Gastrocnemius medialis (tissue), 4 donors: ENCODE measurements at places on chromosomes 3 and 15. TPM values are rescaled to one million over a fixed set of nuclear protein-coding genes. Genes with fewer than 3 reads are reported as not detected.

ADCY5 gene
- 1.0 TPM for total RNA-seq

TGM5 gene
- total RNA-seq = not detected

PLSCR2 gene
- total RNA-seq = not detected

GRCh38 chr15:25959100-25959499 lies 96.0 kb upstream of the ATP10A start:
- no peak overlapping the region for H3K27ac ChIP-seq
- DNase-seq = no peak
- no peaks in the 10 kb centered on the region for H3K36me3 ChIP-seq
- no peak overlapping the region for H3K4me3 ChIP-seq
- no peaks in the 10 kb centered on the region for H3K27me3 ChIP-seq

DNA sequence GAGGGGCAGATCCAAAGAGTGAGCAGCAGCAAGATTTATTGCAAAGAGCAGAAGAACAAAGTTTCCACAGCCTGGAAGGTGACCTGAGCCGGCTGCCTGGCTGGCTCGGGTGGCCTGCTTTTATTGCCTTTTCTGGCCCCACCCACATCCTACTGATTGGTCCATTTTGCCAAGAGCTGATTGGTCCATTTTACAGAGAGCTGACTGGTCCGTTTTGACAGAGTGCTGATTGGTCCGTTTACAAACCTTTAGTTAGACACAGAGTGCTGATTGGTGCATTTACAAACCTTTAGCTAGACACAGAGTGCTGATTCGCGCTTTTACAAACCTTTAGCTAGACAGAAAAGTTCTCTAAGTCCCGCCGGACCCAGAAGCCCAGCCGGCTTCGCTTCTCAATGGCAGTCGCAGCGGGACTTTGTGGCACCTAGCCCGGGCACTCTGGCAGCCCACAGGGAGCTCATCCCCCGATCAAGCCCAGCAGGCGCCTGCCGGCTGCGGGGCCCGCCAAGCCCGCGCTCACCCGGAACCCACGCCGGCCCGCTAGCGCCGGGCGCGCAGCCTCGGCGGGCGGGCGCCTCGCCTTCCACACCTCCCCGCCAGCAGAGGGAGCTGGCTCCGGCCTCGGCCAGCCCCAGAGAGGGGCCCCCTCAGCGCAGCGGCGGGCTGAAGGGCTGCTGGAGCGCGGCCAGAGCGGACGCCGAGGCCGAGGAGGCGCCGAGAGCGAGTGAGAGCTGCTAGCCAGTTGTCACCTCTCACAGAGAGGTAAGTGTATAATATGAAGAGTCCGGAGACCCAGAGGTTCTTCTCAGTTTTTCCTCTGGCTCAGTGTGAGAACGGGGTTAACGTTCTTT lies 339.2 kb downstream of the CHL1 start:
- H3K27ac ChIP-seq = no peak overlapping the region
- no peak for DNase-seq
- H3K4me3 ChIP-seq = peak overlapping the region; percentile 37
- H3K27me3 ChIP-seq = no peaks in the 10 kb centered on the region
- no peaks in the 10 kb centered on the region for H3K4me1 ChIP-seq

DNA sequence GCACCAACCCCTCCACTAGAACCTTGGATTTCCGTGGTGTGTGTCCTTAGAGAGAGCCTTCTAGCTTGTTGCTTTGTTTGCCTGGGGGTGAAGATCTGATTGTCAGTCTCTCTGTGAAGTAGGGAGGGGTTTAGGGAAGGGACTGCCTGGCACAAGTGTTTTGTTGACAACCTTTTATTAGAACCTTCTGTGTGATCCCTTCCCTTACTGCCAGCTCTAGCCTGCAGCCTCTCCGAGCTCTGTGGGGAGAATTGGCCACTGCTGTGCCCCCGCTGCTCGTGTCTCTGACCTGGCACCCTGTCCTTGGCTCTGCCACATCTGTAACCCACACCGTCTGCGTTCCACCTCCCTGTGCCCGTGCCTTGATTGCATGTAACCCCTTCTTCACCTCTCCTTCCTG lies 30.9 kb upstream of the PCSK6 start:
- peaks cover 3% of the 10 kb centered on the region for H3K36me3 ChIP-seq
- H3K27ac ChIP-seq = no peak overlapping the region
- no peak for DNase-seq
- no peak overlapping the region for H3K4me3 ChIP-seq
- H3K27me3 ChIP-seq = no peaks in the 10 kb centered on the region

DNA sequence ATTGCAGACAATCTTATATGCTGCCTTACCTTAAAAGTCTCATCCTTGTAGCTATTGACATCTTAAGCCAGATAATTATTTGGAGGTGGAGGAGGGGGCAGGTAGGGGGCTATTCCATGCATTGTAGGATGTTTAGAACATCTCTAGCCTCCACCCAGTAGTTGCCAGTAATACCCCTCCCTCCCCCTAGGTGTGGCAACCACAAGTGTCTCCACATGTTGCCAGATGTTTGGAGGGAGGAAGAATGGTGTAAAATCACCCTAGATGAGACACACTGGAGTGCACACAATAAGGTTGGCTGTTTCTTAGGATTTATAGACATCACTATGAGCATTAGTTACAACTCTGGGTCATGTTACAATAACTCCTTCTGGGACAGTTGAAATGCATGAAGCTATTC lies 27.4 kb downstream of the GORASP1 start:
- no peak overlapping the region for H3K4me3 ChIP-seq
- no peaks in the 10 kb centered on the region for H3K36me3 ChIP-seq
- H3K27me3 ChIP-seq = no peaks in the 10 kb centered on the region
- no peaks in the 10 kb centered on the region for H3K4me1 ChIP-seq
- H3K27ac ChIP-seq = no peak overlapping the region

- H3K36me3 ChIP-seq = no peaks in the 10 kb centered on the region
- H3K4me3 ChIP-seq = no peak overlapping the region
- no peaks in the 10 kb centered on the region for H3K4me1 ChIP-seq
Observed at GRCh38 chr3:183904833-183905780, 20.4 kb upstream of the PARL start.

DNA sequence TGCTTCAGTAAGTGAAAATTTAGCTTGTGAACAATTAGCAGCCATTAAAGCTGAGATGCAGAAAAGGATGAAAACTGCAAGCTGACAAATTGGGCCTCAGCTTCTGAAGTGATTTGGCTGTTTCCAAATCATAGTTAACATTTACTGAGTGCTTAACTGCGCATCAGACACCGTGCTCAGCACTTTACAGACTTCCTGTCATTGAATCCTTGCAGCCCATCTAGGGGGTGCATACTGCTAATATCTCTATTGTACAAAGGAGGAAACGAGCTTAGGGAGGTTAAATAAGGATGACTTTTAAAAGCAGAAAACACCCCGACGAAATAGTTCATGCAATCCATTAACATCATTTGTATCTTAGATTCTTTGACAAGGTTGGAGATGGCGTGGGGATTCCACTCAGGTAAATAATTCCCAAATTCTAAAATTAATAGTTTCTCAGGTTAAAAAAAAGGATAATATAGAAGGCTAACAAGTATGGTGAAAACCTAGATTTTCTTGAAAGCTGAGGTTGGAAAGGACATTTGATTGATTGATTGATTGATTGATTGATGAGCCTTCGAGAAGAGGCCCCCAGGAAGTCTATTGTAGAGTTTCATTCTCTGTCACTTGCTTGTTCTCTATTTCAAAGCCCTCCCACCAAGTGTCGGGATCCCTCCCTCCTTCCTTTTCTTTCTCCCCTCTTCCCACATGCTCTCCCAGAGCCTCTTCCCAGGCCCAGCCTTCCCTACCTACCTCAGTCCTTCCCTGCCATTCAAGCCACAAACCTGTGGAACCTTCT lies 23.5 kb upstream of the EPHB3 start:
- peaks cover 6% of the 10 kb centered on the region for H3K27me3 ChIP-seq
- DNase-seq = no peak
- H3K36me3 ChIP-seq = no peaks in the 10 kb centered on the region
- no peak overlapping the region for H3K27ac ChIP-seq
- H3K4me3 ChIP-seq = no peak overlapping the region

GRCh38 chr3:40677749-40678148 lies 153.0 kb downstream of the ZNF621 start:
- H3K4me1 ChIP-seq = no peaks in the 10 kb centered on the region
- no peaks in the 10 kb centered on the region for H3K36me3 ChIP-seq

GRCh38 chr15:98684436-98684835 lies 36.1 kb downstream of the IGF1R start:
- H3K4me3 ChIP-seq = no peak overlapping the region
- no peaks in the 10 kb centered on the region for H3K36me3 ChIP-seq
- H3K27ac ChIP-seq = no peak overlapping the region
- no peaks in the 10 kb centered on the region for H3K27me3 ChIP-seq

GRCh38 chr15:40722934-40723333 lies 28.0 kb downstream of the RAD51 start:
- no peak for DNase-seq
- H3K4me1 ChIP-seq = no peaks in the 10 kb centered on the region
- no peaks in the 10 kb centered on the region for H3K27me3 ChIP-seq
- no peaks in the 10 kb centered on the region for H3K36me3 ChIP-seq
- no peak overlapping the region for H3K4me3 ChIP-seq

GRCh38 chr3:55795296-55795695 lies 308.2 kb upstream of the WNT5A start:
- H3K4me1 ChIP-seq = no peaks in the 10 kb centered on the region
- DNase-seq = no peak
- no peaks in the 10 kb centered on the region for H3K27me3 ChIP-seq

GRCh38 chr3:180680097-180680430 lies 775 bp upstream of the CCDC39 start:
- no peaks in the 10 kb centered on the region for H3K36me3 ChIP-seq
- H3K27me3 ChIP-seq = no peaks in the 10 kb centered on the region
- H3K27ac ChIP-seq = no peak overlapping the region
- peak overlapping the region; percentile 62 for H3K4me3 ChIP-seq
